ENCODE measurements at places on chromosomes 12 and 14.

DNA sequence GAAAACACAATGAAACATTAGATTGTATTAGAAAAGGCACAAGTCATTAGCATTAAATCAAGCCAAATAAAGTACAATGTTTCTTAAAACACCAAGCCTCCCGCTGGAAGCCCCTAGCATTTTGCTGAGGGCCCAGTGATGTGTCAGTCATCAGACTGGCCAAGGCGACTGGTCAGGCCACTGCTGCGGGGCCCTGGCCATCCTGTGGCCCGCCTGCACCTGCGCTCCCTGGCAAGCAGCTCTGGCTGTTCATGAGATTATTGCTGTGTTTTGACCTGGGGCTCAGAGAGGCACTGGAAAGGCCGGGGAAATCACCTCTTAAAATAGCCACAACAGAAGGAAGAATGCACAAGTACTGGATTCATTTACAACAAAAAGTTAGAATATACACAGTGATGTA, 24.2 kb upstream of the AMN start:
- no peak for DNase-seq

DNA sequence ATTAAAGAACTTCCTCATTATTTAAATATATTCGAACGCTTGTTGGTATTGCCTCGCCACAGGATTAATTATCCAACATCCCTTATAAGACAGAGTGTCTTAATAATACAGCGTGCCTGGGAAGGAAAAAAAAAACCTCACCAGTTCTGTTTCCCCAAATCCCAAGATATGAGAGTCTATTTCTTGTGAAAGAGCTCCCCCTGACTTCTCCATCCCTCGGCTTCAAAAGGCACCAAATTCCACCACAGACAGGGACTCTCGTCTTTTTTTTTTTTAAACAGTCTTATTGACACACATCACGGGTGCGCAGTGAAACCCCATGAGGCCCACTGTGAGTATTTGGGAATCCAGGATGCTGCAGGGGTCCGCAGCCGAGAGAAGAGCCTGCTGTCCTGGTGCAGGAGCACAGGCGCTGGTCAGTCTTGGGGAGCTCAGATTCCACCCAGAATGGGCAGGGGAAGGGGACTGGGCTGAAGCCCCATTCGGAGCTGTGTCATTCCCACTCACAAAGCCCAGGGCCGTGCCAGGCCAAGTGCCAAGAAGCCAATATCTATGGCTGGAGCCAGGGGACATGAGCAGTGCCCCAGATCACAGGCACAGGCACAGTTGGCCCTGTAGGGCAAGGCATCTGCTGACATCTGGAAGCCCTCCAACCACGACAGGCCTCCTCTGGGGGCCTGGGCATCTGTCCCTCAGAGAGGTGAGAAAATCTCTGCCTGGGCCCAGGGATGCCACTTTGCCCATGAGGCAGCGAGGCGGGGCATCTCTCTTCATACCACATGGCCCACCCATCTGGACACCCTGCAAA, 71.9 kb downstream of the BCL11B start:
- DNase-seq: peak; percentile 13

- DNase-seq: no peak
Observed at GRCh38 chr14:104253901-104254353, 115.5 kb downstream of the KIF26A start.

DNA sequence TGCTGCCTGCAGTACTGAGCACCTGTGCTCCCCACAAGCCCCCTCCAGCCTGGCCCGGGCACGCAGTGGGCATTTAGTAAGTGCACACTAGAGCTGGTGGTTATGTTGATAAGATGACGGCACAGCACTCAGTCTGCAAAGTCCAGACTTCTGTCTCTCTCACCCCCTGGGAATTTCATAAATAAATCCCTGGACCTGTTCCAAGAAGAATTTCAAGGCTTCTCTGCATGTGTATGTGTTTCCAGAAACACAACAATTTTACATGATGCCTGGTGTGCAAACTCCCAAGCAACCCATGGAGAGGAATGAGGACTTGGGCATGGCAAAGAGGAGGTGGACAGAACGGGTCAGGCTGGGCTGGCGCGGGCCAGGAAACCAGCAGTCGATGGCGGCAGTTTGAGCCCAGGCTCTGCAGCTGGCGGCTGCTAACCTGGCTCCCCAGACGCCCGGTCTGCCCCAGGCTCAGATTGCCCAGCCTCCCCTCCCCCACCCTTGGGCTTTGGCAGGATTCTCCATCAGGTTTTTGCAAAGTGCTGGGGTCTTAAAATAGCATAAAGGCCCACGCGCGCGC, 10.4 kb upstream of the ACVR1B start:
- DNase-seq: no peak

- no peak for DNase-seq
Observed at GRCh38 chr14:36408388-36408787, 88.0 kb upstream of the MBIP start.

GRCh38 chr12:8698879-8699278, 1.1 kb downstream of the RIMKLB start:
- DNase-seq: no peak

GRCh38 chr14:103385929-103386712, 906 bp downstream of the MARK3 start:
- no peak for DNase-seq

- peak; percentile 75 for DNase-seq
Observed at GRCh38 chr12:45130881-45131281, 80.0 kb upstream of the DBX2 start.

- no peak for DNase-seq
Observed at GRCh38 chr12:105882404-105882803, 256.4 kb downstream of the NUAK1 start.

DNA sequence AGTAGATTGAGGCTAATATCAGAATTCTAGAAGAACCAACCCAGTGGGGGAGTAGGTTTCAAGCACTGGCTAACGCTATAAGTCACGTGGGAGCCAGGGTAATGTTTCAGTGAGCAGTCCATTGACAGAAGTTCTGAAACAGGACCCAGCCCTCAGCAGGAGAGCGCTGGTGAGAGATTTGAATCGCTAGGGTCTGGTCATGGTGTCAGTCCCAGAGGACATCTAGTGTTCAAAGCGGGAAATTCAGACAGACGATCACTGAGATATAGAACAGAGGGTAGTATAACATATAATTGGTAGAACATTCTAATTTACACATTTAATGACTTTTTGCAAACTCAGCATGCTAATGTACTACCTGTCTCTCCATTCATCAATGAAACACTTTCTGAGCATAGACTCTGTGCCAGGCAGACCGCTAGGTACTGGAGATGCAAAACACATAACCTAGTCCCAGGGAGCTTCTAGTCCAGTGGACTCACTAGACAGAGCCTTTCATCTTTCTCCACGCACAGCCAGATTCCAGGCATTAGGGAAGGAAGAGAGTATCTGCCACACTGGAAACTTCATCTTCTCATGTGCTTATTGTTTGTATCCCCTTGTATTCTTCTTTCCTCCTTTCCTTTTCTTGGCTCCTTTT, 35.4 kb upstream of the RNASE3 start:
- DNase-seq: peak; percentile 87

DNA sequence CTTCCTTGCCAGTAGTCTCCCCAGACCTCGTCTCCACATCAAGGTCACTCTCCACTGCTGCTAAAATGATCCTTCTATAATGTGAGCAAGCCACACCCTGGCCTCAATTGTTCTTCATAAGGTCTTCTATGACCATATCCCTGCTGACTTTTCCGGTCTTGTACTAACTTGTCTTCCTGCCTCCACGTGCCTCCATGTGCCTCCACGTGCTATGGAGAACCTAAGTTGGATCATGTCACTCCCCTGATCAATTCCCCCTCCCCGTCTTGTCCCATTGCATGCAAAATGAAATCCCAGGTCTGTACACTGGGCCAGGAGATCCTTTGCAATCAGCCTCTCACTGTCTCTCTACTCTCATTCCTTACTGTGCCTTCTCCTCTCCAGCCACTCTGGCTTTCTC, 110.6 kb downstream of the TTC8 start:
- DNase-seq: no peak

GRCh38 chr12:105033851-105034250, 47.7 kb downstream of the NOPCHAP1 start:
- no peak for DNase-seq

DNA sequence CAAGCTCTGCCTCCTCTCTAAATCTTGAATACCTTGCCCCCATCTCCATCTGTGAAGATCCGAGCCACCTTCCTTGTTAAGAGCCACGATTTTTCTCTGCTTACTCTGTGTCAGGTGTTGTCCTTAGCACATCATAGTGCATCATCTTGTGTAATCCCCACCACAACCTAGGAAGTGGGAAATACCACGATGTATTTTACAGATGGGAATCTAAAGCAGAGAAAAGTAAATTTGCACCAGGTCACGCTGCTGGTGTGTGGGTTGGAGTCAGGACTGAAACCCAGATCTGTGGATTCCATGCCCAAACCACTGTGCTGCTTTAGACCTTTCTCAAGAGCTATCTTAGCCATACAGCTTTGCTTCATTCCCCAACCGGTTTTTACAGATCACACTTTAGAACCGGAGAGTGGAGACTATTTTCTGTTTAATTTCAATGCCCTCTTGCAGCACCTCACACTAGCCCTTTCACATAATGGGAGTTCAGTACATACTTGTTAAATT, 94.6 kb downstream of the PPM1A start:
- no peak for DNase-seq

GRCh38 chr12:107624493-107624892, 61.1 kb upstream of the PWP1 start:
- DNase-seq: no peak

- DNase-seq: no peak
Observed at GRCh38 chr12:120361506-120362208, 7.3 kb downstream of the MSI1 start.

GRCh38 chr12:19151298-19151697, 21.8 kb downstream of the PLEKHA5 start:
- DNase-seq: no peak

DNA sequence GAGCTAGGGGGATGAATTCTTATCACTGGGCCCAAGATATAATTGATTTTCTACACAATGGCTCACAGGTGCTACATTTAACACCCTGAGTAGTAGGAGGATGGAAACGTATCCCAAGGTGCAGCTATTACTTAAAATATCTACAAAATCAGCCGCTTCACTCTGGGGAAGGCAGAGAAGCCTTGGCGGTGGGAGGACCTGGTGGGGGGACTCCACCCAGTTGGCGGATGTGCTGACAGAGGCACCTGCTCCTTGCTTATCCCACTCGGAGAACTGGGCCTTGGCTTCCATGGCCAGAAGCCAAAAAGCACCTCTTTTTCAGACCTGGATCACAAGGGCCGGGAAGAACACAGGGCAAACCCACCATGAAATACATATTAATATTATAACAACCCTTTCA, 106.3 kb downstream of the OTX2 start:
- DNase-seq: no peak

- DNase-seq: no peak
Observed at GRCh38 chr14:77003960-77004710, 24.4 kb downstream of the IRF2BPL start.

DNA sequence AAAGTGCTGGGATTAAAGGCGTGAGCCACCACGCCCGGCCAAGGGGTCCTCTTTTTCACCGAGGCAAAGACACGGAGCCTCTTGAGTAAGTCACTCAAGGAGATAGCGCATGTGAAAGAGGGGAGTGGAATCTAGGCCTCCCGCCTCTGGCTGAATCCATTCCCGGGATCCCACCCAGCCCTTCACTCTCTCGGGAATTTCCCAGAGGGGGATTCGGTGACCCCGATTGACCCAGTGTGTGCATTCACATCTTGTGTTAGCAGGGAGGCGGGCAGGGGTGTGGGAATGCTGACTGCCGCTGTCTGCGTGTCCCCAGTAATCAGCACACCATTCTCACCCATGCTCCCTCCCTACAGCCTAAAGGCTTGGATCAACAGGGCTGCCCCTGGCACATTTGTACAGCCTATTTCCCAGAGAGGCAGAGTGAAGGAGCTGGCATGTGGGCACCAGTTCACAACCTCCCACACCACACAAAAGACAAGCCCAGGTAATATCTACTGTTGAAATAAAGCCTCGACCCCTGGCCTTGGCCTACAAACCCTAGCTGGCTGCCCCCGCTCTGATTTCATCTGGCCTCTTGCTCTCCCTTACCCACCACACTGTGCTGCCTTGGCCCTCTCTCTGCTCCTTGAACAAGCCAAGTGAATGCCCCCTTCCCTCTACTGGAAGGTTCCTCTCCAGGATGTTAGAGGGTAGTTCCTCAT, 1.3 kb upstream of the LTBP2 start:
- DNase-seq: no peak

GRCh38 chr12:107642240-107642639, 43.4 kb upstream of the PWP1 start:
- DNase-seq: no peak

GRCh38 chr12:34097213-34097612, 74.9 kb downstream of the ALG10 start:
- DNase-seq: no peak

DNA sequence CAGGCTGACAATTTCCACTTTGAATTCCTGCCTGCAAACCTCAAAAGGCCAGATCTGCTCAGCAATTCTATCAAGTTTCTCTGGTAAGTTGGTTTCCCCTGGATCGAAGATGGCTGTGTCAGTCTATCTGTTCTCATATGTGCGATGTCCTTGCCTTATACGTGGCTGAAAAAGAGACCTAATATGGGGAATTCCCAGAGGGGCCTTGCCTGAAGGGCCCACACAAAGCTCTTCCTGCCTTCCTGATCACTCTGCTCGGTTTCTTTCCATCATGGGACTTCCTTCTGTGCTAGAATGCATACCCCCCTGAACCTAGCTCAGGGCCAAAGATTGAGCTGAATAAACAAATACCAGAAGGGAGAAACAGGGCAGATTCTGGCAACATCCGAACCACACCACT, 13.2 kb downstream of the TCL1B start:
- DNase-seq: no peak

- no peak for DNase-seq
Observed at GRCh38 chr12:131047789-131048610, 94.3 kb downstream of the ADGRD1 start.

GRCh38 chr12:109277899-109278762, 31.0 kb downstream of the FOXN4 start:
- no peak for DNase-seq

DNA sequence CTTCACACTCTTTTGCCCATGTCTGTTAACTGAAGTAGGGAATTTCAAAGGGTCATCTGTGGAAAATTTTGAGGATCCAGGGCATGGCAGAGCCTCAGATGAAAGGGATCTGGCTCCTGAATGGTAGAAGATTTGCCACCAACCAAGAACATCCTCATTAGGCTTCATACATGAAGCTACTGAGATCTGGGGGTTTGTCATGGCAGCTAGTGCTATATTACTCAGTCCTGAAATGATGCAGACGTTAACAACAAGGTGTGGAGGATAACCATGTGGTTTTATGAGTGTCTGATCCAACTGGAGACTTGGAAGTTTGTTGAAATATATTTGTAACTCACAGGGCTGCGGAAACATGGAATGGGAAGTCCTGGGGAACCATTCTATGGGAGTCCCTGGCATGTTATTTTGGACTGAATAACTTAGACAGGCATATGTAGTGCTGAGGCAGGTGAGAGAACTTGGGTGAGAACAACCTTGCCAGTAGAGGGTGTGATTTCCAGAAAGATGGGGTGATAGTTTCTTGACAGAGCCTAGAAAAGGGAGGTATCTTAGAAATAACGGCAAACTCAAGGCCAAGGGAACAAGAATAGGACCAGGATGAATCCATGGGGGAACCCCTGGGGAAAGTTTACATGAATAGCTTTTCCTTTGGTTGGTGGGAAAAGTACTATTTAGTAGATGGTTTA, 42.0 kb upstream of the C12orf75 start:
- no peak for DNase-seq

- no peak for DNase-seq
Observed at GRCh38 chr12:107906707-107907106, 132.2 kb downstream of the ASCL4 start.
